ENCODE measurements at places on chromosomes 1 and 21.
A peak's percentile ranks its signal among the peaks of the same experiment; 100 is the strongest.

- DNase-seq = no peak
These were observed 4.2 kb downstream of the FABP3 start for GRCh38 chr1:31368611-31369107.

DNA sequence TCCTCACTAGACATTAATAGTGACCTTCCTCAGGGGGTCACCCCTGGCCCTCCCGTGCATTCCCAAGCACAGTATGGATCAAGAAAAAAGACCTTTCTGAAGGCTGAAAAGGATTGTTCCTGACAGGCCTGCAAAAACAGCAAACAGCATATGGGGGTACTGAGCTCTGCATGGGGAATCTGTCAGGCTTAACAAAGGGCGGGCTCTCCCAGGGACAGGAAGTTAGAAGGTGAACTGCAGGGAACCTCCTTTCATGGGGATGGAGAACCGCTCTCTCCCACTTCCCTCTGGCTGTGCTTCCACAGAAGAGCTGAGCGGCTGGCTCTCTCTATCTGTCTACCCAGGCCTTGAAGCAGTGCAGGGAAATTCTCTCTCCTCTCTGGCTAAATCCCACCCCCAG lies 91.7 kb downstream of the DTL start:
- DNase-seq = no peak

DNA sequence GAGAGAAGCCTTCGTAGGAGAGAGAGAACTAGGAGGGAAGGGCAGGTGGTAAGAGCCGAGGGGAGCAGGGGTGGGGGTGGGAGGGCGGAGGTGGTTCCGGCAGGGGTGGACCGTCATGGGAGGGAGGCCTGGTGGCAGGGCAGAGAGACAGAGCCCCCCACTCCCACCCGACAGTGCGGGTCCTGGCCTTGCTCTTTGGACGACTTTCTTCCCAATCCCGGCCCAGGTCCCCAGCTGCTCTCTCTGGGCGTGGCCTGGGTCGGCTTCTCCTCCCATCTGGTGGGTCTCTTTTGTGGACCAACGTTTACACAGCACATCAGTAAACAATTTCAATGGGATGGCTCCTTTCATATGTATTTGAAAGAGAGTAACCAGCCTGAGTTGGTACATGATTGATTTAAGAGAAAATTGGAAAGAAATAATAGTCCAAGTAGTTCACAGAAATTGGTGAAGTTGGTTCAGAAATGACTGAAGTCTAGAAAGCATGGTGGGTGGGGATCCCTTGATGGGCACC lies 56.9 kb downstream of the LDLRAD2 start:
- no peak for DNase-seq

GRCh38 chr1:243680860-243681259 lies 169.2 kb downstream of the AKT3 start:
- DNase-seq = no peak

GRCh38 chr1:3618881-3619671 lies 5.7 kb upstream of the TPRG1L start:
- peak; percentile 62 for DNase-seq

GRCh38 chr1:157870490-157870889 lies 28.9 kb upstream of the CD5L start:
- no peak for DNase-seq

GRCh38 chr1:16038620-16038912 lies 5.0 kb upstream of the CLCNKB start:
- DNase-seq = no peak

DNA sequence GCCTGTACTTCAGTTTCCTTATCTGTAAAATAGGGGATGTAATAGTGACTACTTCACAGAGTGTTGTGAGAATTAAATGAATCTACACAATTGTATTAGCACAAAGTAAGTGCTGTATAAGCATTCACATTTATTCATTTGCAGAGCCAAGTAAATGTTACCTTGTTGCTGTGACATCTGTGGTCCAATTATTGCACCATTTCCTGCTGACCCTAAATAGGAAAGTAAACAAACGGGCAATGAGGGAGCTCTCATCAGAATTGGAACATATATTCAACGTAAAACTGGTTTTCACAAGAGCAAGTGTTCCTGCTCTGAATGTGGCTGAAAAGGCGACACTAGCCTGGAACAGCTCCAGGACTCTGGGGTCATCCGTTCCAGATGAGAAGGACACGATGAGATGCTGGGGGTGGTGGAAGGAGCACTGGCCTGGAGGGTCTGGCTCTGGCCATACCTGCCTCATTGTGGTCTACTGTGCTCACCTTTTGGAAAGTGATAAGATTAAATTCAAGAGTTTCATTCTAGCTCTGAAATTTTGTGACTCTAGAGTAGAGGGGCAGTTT lies 34.5 kb downstream of the PROX1 start:
- no peak for DNase-seq

DNA sequence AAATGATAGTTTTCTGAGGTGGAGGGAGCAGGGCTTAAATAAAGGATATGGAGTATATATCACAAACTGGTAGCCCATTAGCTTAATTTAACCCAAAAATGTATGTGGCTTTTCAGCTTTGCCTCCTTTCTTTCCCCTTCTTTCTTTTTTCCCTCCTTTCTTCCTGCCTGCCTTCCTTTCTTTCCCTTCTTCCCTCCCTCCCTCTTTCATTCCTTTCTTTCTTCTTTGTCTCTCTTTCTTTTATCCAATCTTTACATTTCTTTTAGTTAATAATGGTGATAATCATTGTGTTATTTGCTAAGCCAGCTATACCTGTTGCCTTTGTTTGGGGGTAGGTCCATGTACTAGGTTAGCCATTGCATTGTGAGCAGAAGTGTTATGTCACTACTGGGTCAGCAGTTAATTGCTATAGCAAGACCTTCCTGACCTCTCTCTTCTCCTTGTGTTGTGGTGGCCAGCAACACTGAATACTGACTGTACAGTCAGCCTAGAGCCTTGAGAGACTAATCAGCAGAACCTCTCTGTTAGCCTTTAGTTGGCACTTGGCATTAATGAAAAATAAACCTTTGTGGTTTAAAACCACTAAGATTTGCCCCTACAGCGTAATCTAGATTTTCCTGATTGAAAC lies 5.1 kb downstream of the GORAB start:
- no peak for DNase-seq

- DNase-seq = no peak
These were observed 16.0 kb downstream of the YBX1 start for GRCh38 chr1:42698081-42698813.

DNA sequence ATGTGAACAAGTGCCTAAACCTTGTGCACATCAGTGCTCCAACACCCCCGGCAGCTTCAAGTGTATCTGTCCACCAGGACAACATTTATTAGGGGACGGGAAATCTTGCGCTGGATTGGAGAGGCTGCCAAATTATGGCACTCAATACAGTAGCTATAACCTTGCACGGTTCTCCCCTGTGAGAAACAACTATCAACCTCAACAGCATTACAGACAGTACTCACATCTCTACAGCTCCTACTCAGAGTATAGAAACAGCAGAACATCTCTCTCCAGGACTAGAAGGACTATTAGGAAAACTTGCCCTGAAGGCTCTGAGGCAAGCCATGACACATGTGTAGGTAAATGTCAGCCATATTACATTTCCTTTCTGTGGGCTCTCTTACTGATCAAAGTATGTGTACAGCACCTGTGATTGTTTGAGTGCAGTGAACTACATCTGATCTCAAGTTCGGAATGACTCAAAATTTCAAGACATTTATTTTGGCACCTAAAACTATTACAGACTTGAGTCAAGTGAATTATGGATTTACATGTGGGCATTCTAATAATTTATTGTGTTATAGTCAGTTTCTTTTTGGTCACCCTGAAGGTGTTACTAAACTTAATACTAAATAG lies 196.5 kb downstream of the TPR start:
- DNase-seq = no peak

GRCh38 chr1:230185076-230186001 lies 118.3 kb downstream of the GALNT2 start:
- no peak for DNase-seq

DNA sequence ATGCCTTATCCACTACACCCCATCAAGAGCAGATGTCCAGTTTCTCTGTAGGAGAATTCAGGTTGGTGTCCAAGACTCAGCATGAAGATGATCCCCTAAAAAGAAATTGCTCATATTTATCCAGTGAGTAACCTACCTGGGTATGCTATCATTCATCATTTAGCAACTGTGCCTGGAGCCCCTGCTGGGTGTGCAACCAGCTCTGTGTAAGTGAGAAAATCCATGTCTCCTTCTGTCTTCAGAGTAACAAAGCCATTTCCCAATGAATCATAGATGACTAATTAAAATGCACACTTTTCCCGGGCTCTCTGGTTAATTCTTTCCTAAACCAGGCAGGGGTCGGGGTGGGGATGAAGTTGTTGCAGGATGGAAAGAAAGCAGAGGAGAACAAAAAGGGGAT lies 35.8 kb downstream of the OLFML3 start:
- DNase-seq = no peak

GRCh38 chr1:200165493-200166220 lies 138.1 kb downstream of the NR5A2 start:
- no peak for DNase-seq

GRCh38 chr1:51265618-51266017 lies 29.5 kb downstream of the RNF11 start:
- no peak for DNase-seq

- DNase-seq = no peak
These were observed 158.2 kb downstream of the PBX1 start for GRCh38 chr1:164716992-164717703.

DNA sequence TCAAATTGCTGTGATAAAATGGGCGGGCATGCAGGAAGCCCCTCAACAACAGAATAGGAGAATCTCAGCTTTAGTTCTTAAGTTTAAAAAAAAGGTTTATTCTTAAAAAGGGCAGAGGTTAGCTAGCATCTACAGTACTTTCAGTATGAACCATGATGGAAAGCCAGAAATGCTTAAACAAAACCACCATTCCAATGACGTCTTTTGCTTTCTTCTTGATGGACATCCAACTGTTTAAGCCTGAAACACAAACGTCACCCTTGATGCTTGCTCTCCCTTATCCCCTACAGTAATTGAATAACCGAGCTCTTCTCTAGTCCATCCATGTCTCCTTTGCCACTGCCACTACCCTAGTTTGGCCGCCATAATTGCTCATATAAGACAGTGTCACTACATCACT lies 25.7 kb downstream of the TAF5L start:
- no peak for DNase-seq

DNA sequence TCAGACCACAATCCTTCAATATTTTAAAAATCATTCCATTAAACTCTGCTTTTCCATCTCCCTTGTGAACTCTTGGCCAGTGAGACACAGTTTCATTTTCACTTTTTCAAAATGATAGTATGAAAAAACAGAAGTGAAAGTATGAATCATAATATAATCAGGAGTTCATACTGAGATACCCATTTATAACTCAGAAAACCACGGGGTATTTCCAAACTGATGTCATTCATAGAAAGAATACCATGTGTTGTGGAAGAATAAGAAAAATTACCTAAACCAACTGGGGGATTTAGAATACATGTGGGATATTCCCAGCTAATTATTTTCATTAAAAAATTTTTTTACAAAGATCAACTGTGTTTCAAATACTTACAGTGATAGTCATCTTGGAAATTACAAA lies 149.9 kb downstream of the MRPL39 start:
- DNase-seq = no peak

DNA sequence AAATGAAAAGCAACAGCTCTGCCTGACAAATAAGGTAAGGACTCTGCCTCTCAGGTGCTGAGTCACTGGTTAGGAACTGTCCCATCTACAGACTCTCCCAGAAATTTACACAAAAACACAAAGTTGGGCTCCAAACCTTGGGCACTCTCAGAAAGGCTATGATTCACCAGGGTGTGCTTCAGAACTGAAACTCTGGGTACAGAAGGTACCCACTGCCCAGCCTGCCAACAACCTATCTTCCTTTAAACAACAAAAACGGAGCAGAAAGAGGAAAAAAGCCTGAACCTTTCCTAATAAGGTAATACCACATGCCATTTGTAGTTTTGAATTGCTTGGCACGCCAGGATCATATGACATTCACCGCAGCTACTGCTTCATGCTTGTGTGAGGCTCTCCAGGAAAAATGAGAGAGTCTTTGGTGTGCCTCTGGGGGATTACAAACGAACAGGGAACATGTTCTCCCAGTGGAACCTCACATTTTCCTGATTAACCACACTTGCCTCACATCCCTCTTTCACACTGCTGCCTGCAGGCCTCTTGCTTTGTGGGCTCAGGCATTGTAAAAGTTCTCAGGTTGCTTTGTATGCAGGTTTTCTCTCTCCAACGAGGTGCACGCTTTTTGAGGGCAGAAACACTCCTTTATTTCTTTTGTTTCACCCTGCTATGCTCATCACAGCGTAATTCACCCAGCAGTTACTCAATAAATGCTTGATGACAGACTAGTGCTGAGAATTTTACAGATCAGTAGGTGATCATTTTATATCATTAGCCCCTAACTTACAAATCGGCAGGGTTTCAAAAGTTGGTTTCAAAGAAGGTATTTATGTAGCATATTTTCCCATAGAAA lies 65.1 kb downstream of the GADD45A start:
- DNase-seq = no peak

DNA sequence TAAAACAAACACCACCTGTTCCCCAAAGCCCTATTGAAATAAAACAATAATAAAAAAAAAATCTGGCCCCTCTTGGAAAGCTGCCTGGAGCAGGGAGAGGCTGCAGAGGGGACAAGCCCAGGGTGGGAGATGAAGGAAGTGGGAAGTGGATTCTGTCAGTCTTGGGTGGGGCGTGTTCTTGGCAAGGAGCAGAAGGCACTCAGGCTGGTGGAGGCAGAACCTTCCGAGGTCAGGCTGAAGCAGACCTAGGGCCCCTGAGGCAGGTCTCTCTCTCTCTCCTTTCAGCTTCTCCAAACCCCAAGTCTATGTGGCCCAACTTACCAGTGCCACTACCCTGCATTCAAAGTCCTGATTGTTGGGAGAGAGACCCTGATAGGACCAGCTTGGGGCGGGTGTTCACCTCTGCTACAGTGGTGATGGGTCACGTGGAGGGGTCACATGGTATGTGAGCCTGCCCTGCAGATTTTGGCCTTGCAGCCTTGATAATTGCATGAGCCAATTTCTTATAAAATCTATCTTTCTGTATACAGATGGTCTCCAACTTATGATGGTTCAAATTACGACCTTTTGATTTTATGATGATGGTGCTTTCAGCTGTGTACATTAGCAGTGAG lies 145.4 kb upstream of the C1orf174 start:
- DNase-seq = no peak

DNA sequence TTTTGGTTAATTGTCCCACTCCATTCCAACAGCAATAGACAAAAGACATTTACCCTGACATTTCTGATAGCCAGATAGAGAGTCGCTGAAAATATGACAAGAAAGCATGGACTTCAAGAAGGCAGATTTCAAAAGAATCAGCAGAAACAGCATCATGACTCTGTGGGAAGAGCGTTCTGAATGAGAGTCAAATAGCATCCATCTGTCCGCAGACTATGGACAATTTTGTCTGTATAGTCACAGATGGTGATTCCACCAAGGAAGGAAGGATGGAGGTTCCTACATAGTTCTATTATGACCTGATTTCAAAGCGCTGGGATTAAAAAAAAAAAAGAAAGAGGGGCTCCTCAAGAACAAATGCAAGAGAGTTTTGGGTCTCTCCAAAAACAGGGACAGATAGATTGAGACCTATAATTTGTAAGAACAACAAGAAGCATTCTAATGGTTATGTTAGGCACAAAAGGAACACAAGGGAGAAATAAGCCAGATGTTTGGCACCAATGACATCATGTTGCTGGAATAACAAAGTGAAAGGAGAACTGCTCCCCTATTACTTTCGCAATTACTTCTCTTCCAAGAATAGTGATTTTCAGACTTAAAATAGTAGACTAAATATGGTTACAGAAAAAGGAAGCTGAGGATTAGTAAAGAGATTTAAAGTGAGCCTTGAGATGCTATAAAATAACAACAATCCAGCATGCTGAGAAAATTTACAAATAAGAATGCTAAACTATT lies 28.5 kb downstream of the NIBAN1 start:
- no peak for DNase-seq

- DNase-seq = peak; percentile 11
These were observed 29.2 kb downstream of the VASH2 start for GRCh38 chr1:212979340-212980122.

All from stimulated activated CD4-positive, alpha-beta T cell treated with anti-CD3 and anti-CD28 coated beads, Interleukin-2, amount 100 ng/mL, for 4 hours (primary cell).